ENCODE measurements at places on chromosomes 16 and 17. TPM values are rescaled to one million over a fixed set of nuclear protein-coding genes. Genes with fewer than 3 reads are reported as not detected.

The LPO gene
- not detected for total RNA-seq

The KRT222 gene
- total RNA-seq, result not detected

DNA sequence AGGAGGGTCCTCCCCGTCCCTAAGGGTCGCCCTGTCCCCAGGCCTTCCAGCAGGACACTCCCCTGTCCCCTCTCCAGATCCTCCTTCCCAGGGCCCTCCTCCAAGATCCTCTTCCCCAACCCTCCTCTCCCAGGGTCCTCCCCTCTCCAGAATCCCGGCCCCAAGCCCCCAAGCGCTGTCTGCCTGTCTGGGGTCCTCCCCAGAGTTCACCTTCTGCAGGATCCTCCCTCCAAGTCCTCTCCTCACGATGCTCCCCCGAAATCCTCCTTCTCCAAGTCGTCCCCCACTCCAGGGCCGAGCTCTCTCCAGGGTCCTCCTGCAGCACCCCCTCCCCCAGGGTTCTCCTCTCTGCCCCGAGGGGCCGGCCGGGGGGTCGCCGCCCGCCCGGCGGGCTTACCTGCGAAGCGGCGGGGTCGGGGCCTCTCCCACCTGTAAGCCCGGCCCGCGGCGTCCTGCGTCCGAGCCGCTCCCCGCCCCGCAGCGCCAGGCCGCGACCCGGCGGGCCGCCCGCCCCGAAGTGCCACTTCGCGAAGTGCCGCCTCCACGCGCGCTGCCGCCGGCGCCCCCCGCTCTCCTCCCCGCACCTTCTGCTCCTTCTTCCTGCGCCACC is 678 bp upstream of the BAIAP2 start:
- peak; percentile 20 for DNase-seq

- no peak for DNase-seq
These were observed 3.8 kb downstream of the FAM83G start for GRCh38 chr17:19000531-19001325.

GRCh38 chr16:64507240-64508024 is 614.4 kb downstream of the CDH11 start:
- no peak for DNase-seq

GRCh38 chr17:40022961-40023541 is 7.8 kb downstream of the CSF3 start:
- DNase-seq, result no peak

The DNAI2 gene
- total RNA-seq, result 0.42 TPM

DNA sequence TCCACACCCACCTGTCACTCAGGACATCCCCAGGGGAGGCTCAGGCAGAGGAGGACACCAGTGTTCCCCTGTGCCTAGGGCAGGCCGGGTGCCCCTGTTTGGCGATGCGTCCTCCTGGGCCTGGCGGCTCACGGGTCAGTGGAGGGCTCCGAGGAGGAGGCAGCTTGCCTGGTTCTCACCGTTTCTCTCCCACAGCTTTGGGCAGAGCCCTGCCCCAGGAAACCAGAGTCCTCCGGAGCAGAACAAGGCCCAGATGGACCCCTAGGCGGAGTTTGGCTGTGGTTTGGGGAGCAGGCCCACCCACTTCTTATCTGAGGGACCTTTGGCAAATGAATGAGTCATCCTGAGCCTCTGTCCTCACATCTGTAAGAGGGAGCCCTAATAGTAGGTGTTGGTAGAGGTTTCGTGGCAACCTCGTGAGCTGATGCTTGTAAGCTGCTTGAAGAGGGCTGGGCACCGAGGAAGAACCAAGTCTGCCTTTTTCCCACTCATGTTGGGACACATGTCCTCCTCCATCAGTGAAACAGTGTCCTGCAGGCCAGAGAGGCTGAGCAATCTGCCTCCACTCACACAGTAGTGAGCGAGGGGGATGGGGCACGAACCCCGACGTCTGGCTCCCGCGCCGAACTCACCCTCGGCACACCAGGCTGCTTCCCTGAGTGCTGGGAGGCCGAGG is 247.0 kb upstream of the CIBAR2 start:
- DNase-seq, result no peak

- no peak for DNase-seq
These were observed 6.3 kb downstream of the XYLT2 start for GRCh38 chr17:50352072-50352692.

DNA sequence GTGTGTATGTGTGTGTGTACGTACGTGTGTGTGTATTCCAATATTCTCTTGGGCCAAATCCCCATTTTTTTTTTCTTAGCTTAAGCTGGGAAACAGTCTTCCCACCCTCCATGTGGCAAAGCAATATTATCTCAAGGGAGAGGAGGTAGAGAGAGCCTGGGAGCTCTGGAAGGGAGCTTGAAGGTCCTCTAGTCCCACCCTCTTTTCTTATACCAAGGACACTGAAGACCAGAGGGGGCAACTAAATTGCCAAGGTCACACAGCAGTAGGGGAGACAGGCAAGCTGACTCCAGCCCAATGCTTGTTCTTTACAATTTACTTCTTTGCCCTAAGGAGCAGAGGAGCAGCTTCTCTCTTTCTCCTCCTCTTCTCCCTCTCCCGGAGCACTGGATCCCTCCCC is 6.8 kb downstream of the SRCIN1 start:
- DNase-seq, result no peak

All from naive thymus-derived CD8-positive, alpha-beta T cell (primary cell).